ENCODE measurements at places on chromosomes 5 and 9.

- no peak for DNase-seq
These were observed 1.0 kb downstream of the PHPT1 start for GRCh38 chr9:136849960-136850865.

DNA sequence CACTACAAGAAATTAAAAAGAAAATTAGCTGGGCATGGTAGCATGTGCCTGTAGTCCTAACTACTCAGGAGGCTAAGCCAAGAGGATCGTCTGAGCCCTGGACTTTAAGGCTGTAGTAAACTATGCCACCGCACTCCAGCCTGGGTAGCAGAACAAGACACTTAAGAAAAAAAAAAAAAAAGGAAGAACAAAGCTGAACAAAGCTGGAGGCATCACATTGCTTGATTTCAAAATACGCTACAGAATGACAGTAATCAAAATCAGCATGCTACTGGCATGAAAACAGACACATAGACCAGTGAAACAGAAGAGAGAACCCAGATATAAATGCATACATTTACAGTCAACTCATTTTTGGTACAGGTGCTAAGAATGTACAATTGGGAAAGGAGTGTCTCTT, 14.5 kb upstream of the OTULIN start:
- no peak for DNase-seq

GRCh38 chr5:93277051-93277450, 304.0 kb downstream of the NR2F1-AS1 start:
- DNase-seq, result no peak

GRCh38 chr5:17343675-17344074, 126.2 kb downstream of the BASP1 start:
- DNase-seq, result no peak

GRCh38 chr5:150323092-150323491, 20.4 kb upstream of the ARSI start:
- DNase-seq, result no peak

DNA sequence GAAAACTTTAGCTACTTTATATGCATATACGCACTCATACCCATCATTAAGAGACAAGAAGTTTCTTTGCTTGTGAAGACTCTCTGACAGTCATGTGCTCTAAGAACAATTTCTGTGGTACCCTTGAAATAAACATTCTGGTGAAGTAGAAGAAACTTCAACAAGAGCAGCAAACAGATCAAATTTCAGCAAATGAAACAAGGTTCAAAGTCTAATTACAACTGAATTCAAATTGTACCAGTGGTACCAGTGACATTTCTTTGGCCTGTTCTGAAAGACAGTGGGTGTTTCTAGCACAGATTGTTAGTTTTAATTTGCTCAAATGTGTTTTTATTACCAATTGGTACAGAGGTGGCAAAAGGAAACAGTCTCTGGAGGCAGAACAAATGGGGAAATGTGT, 391.0 kb downstream of the CHSY3 start:
- no peak for DNase-seq

DNA sequence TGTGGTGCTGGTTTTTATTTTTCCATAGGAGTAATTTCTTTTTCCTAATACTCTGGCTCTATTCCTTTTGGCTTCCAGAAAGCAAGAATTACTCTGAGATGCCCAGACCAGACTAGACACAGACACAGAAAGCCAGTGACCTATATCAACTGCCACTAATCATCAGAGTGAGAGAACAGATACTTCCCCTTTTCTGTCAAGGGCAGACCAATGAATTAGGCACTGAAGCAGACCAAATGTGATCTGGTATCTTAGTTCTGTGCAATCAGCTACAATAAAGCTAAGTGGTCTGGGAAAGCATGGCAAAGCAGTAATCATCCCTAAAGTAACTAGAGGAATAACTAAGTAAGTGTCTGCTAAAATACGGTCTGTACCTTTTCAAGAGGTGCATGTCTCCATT, 239.1 kb downstream of the ELAVL2 start:
- DNase-seq, result no peak

DNA sequence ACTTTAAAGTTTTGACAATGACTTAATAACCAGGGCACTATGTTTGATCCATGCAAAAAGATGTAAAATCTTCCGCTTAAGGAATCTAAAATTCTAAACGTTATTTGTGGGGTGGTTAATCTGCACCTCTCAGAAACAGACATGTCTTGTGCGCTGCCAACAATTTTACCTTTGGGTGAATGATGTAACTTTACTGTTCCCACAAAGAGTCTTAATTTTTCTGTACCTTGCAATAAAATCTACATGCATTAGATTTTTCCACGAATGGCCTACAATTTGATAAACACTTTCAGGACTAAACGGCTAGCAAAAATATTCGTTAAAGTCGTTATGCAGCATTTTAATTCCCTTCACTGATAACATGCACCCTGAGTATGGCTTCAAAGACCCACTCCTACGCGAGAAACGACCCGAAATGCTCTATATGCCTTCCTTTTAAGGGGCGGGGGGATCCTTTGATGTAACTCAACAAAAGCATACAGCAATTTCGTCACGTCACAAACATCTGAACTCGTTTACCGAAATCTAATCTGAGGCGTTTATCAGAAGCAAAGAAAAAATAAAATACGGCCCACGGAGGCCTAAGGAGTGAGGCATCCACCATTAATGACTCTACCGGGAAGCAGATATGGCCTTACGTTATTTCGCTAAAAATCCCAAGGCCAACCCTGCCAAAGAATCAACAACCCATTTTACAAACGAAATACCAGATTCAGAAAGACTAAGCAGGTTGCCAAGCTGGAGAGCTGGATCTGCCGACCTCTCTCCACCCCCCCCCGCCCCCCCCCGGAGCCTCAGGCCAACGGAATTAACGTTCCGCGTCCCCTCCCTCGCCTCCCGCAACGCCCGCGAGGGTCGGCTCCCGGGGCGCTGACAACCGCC, 621 bp downstream of the AK6 start:
- no peak for DNase-seq

DNA sequence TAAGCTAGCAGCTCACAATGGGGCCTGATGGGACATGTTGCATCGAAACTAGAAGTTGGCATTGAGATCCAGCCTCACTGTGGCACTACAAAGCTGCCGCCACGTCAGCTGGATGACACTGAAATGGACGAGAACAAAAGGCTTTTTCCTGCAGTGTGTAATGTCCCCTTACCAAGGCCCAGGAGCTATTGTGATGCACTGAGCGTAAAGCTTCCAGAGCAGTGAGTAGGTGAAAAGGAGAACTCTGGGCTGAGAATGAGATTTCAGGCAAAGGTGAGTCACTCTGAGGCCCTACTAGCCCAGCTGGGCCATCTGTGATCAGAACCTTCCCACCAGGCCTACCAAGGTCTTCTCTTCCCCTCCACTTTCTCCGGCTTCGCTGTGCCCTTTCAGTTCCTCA, 528.1 kb upstream of the KLF4 start:
- DNase-seq, result no peak

- no peak for DNase-seq
These were observed 259.2 kb downstream of the PDZD2 start for GRCh38 chr5:31898036-31898632.

DNA sequence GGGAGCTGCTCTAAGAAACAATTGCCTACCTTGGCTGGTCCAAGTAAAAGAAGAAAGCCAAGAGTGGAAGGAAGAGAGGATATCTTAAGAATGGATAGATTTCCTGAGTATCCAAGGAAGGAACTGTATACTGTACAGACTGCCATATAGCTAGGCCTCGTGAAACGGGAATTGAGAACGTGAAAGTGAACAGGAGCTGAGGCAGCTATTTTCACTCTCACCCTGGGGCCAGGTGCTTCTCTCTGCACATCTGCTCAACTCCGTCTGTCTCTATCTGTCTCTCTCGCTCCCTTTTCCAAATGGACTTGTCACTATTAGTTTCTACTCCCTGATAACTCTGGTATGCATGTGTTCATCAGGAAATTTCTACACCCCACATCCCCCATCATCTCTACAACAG, 35.9 kb upstream of the TESK1 start:
- no peak for DNase-seq

GRCh38 chr5:147481376-147481775, 28.5 kb downstream of the DPYSL3 start:
- DNase-seq, result no peak

DNA sequence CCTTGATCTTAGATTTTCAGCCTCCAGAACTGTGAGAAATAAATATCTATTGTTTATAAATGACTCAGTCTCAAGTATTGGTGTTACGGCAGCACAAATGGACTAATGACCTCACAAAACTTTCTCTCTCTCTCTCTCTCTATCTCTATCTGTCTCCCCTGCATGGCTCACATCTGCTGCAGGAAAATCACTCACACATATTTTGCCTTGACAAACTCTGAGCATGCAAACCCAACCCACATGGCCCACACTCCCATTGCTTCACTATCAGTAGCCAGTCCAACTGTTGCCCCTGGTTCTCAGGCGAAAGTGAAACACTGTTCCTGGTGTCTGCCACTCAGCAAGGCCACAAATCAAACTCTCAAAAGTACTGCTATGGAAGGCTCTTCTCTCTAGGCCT, 66.4 kb upstream of the PIK3R1 start:
- no peak for DNase-seq

DNA sequence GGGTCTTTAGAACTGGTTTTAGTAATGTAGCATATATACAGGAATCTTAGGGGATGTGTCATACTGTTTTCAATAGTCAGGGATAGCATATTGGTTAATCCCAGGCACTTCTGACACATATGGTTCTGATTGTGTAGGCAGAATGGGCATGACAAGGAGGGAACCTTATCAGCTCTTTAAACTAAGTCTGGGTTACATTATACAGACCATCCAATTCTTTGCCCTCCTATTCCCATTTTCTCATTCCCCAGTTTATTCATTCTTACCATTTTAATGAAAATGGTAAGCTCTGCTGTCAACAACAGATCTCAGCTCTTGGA, 85.1 kb downstream of the NDUFAF2 start:
- DNase-seq, result no peak

DNA sequence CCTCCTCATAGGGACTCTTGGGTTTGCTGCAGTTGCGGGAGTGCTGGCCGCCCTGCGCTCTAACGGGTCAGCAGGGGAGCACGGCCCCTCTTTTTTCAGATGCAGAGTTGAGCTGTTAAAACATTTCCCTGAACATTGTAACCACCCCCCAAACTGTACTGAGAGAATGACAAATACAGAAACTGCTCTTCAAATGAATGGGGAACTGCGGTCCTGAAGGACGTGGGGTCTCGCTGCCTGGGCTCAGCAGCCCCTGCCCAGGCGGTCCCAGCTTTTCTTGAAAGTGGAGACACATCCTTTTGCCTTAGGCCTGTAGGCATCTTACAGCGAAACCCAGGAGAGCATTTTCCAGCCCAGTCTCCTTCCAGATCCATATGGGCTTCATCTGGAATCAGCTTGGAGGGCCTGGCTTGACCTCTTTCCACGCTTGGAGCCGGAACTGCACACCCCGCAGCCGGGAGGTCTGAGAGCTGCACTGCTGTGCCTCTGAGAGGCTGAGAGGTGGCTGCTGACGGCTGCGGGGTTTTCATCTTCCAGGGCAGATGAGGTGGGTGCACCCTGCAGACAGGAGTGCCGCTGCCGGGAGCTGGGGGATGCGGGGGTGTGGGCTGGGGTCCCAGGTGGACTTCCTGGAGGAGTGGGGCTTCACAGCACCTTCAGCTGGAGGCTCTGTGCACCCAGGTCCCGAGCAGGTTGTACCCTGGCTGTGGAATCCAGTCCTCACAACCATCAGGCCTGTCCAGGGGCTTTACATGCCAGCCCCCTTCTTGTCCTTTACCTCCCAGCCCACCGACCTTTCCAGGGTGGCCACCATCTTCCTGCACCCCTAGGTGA, 1.2 kb upstream of the AGPAT2 start:
- DNase-seq, result no peak

GRCh38 chr5:74112372-74113195, 486.6 kb downstream of the ARHGEF28 start:
- DNase-seq, result no peak

- no peak for DNase-seq
These were observed 4.0 kb downstream of the FOXE1 start for GRCh38 chr9:97856857-97857605.

DNA sequence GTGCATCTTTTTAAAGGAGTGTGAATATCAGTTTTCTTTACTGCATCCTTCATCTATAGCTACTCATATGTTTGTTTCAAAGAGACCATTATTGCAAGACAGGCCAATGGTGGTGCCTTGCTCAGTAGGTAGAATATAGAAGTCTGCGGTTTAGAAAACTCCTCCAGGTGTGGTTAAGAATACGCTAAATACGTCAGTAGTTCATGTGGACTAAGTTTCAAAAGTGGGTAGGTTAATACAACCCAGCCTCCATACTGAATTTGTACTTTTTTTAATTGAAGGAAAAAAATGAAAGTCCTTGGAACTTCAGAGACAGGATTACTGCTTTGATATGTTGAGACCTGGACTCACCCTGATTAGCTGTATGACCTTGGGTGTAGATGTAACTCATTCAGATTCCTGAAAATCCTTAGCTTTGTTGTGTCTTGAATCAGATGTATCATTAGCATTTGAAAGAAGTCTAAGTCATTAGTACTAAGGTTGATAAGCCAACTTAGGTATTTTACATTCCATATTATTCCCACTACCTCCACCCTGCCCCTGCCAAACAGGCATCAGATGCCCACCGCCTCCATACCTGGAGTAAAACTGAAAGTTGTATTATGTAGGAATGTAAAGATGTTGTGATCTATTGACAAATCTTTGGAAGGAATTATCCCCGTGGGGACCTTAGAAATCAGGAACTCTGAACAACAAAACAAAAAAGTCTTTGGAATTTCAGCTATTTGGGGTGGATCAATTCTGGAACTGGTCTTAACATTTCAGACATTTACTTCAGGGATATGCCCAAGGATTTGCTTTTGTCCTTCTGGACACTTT, 6.1 kb downstream of the BASP1 start:
- no peak for DNase-seq

DNA sequence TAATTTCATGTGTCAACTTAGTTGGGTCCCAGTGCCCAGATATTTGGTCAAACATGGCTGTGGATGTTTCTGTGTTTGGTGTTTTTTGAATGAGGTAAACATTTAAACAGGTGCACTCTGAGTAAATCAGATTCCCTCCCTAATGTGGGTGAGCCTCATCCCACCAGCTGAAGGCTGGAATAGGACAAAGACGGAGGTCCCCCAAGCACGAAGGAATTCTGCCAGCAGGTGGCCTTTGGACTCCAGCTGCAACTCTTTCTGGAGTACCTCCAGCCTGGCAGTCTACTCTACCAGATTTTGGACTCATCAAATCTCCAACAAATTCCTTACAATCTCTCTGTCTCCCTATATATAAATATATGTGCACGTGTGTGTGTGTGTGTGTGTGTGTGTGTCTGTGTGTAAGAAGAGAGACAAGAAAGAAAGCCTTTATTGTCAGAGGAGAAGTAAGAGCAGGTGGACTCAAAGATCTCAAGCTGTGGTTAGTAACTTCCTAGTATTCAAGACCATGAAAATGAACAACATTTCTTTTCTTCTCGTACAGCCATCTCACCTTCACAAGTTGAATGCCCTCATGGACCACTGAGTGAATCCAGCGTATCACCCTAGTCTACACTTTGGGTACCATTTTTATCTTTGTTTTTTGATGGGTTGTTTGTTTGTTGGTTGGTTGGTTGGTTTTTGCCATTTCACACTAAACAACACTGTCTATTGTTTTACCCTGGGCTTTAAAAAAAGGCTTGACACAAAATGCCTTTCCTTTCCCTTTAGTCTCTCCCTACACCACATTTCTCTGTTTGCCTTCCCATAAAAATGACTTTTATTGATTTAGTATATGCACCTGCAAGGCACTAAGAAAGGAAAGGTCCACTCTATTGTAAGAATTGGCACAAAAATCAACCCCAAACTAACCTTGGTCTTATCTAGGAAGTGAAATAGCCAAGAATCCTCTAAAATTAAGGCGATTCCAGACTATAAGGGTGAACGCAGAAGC, 118.7 kb downstream of the TENT4A start:
- no peak for DNase-seq

All from anterior cingulate cortex (tissue), 58 donors.